ENCODE measurements at places on chromosomes 7 and 10.

GRCh38 chr7:140403878-140404564 is at the start of gene RAB19:
TSS of gene RAB19 (plus strand) at chr7:140404058. CDS start at chr7:140407647, 3,589 bp downstream.
- DNase-seq: peak; percentile 36

- DNase-seq: no peak
Measured at GRCh38 chr7:100220586-100221230, 959 bp downstream of the PVRIG start.

GRCh38 chr7:125316466-125316865 is 386.8 kb upstream of the POT1 start:
- DNase-seq: no peak

DNA sequence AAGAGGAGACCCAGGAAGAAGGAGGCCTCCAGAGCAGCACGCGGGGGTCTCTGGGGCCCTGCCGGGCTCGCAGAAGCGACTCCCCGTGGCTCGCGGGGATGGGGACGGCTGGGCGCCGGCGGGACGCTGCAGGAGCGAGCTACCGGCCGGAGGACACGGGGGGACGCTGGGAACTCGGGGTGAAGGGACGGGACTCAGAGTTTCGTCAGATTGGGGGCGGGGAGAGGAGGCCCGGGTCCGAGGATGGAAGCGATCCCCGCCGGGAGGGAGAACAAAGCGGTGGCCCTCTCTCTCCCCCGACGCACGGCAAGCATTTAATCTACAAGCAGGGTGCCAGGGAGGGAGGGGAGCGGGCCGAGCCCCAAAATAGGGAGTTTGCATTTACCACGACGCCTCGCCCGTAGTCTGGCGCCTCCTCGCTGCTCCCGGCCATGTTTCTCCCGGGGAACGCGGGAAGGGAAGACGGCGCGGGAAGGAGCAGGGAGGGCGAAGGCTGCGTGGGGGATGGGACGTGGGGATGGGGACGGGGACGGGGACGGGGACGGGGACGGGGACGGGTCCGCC is at the start of gene PRTFDC1:
TSS of gene PRTFDC1 (minus strand) at position 464 of the 564 bp plus-strand sequence. CDS start at position 433, 31 bp downstream.
- DNase-seq: peak; percentile 44

DNA sequence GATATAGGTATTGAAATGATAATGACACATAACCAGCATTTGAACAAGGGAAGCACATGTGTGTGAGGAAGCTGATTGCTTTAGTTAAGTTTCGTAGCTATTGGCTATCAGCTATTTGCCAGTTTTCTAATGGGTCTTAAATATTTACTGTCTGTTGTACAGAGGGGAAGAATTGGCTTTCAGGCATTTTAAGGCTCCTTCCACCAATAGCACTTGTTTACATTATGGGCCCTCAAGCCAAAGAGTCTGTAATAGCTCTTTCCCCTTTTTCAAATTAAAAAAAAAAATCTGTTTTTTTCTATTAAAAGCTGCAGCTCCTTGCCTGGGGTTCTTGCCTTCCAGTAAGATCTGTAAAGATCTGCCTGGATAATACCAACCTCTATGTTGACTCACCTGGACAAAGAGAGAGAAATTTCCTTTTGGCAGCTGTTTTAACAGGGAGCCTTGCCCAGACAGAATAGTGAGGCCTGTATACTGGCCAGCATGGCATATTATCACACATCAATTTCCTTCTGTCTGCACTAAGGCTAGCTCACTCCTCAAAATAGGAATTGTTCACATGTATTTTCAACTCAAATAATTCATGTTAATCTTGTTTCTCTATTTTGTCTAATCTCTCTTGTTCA is 104.7 kb upstream of the LRGUK start:
- DNase-seq: no peak

DNA sequence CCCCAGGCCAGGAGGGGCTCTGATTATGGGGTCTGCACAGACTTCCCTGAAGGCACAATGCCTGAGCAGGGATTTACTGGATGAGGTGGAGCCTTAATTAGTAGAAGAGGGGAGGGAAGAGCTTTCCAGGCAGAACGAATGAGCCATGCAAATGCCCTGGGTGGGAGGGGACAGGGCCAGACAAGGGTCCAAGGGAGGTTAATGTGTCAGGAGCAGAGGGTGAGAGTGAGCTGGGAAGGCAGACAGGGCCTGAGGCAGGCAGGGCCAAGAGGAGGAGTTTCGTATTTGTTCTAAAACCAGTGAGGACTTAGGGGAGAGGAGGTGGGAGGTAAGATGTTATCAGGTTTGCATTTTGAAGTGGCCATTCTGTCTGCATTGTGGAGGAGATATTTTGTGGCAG is 65.3 kb downstream of the NPY start:
- no peak for DNase-seq

Data from activated naive CD8-positive, alpha-beta T cell treated with anti-CD3 and anti-CD28 coated beads, Interleukin-2, amount 50 U/mL, for 24 hours (primary cell).